Midbrain (tissue), 1 donor: ENCODE measurements at places on chromosomes 16 and 17.

GRCh38 chr17:49213399-49213798 lies 2.9 kb downstream of the ABI3 start:
- DNase-seq = no peak

DNA sequence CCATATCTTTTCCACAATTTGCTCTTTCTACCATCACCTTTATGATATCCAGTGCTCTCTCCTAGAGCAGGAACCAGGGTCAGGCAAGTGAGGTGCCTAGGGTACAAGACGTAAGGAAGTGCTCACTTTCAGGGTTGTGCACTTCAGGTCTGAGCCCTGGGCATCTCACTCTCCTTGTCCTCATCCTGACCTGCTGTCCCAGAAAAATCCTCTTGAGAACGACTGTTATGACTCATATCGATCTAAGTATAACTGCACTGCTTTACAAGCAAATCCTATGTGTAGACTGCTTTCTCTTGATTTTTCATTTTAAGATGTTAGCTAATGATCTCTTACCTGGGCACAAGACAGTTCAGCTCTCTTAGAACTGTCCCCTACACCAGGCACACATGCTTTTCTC lies 100.1 kb downstream of the TMEM100 start:
- no peak for DNase-seq

DNA sequence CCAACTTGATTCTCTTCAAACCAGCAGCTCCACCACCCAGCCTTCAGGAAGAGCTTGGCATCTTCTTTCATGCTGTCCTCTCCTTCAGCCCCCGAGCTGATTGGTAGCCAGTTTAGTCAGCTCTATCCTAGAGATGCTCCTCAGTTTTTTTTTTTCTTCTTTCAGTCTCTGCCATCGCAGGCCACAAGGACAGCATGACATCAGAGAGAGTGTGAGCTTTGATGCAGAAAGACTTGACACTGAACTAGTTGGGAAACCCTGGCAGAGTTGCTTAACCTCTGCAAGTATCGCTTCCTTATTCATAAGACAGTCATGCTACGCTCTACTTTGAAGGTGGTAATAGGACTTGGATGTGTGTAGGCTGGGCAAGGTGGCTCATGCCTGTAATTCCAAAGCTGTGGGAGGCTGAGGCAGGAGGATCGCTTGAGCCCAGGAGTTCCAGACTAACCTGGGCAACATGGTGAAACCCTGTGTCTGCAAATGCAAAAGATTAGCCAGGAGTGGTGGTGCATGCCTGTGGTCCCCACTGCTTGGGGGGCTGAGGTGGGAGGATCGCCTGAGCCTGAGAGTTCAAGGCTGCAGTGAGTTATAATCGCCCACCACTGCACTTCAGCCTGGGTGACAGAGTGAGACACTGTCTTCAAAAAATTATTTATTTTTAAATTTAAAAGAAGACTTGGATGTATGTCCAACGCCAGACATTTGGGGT lies 2.6 kb downstream of the CD300LB start:
- DNase-seq = peak; percentile 36

GRCh38 chr16:56277075-56277474 lies 85.8 kb downstream of the GNAO1 start:
- no peak for DNase-seq

- no peak for DNase-seq
Observed at GRCh38 chr17:1707107-1707506, 3.1 kb downstream of the TLCD2 start.

- no peak for DNase-seq
Observed at GRCh38 chr17:5952518-5952917, 117.7 kb upstream of the WSCD1 start.

DNA sequence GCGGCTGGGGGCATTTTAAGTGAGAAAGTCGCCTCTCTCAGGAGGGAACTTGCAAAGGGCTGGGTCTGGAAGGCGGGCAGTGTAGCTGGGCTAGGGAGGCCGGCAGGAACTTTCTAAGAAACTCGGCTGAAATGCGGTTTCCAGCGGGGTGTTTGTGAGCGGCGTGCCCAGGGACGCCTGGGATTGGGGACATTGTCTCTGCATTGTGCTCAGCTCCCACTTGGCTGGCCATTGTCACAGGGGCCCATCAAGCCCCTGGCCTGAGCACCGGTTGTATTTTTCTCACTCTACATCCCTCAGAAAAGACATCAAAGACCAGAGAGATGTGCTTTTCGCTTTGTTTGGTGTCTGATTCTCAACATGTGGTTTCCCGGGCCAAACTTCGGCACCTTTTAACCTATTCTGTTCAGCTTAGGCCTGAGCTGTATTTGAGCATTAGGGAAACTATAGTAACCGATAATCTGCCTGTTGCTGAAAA lies 291.1 kb upstream of the IRX3 start:
- DNase-seq = no peak

- peak; percentile 0 for DNase-seq
Observed at GRCh38 chr17:60134396-60135150, 15.2 kb upstream of the CA4 start.

DNA sequence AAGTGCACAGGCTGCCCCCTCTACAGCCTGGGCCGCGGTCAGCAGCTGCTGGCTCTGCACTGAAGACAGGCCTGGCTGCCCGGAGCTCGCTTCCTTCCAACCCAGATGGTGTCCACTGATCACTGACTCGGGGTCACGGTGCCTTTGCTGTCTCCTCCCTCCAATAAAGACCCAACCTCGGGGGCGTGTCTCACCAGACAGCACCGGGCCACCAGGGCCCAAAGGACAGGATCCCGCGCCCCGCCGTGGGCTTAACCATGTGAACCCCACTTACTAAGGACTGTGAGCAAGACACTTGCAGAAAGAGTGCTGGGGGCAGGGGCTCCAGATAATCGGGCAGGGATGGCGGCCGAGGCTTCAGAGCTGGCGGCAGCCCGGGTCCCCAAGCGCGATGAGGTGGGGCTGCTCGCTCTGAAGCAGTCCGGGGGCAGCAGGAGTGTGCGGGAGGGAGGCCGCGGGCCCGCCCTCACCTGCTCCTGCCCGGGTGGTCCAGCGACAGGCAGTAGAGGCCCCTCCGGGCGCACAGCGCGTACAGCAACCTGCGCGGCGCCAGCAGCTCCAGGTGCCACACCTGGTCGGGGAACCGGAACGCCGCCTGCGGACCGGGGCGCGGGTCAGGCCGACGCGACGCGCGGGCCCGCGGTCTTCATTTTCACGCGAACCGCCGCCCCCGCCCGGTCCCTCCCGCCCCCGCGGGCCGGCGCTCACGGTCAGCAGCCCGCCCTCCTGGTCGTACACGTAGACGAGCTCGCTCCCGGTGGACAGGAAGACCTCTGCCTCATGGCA lies 502 bp downstream of the FAAP100 start:
- no peak for DNase-seq

DNA sequence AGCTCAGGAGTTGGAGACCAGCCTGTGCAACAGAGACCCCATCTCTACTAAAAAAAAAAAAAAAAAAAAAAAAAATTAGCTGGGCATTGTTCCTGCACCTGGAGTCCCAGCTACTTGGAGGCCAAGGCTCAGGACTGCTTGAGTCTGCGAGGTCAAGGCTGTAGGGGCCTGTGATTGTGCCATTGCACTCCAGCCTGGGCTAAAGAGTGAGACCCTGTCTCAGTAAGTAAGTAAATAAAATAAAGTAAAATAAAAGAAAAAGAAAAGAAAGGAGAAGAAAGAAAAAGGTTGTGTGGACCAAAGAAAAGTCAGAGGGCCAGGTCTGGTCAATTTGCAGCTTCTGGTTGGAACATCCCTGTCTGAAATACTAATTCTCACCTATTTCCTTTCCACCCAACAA lies 18.4 kb downstream of the MT1X start:
- no peak for DNase-seq

GRCh38 chr16:82331397-82331796 lies 161.4 kb upstream of the MPHOSPH6 start:
- no peak for DNase-seq

DNA sequence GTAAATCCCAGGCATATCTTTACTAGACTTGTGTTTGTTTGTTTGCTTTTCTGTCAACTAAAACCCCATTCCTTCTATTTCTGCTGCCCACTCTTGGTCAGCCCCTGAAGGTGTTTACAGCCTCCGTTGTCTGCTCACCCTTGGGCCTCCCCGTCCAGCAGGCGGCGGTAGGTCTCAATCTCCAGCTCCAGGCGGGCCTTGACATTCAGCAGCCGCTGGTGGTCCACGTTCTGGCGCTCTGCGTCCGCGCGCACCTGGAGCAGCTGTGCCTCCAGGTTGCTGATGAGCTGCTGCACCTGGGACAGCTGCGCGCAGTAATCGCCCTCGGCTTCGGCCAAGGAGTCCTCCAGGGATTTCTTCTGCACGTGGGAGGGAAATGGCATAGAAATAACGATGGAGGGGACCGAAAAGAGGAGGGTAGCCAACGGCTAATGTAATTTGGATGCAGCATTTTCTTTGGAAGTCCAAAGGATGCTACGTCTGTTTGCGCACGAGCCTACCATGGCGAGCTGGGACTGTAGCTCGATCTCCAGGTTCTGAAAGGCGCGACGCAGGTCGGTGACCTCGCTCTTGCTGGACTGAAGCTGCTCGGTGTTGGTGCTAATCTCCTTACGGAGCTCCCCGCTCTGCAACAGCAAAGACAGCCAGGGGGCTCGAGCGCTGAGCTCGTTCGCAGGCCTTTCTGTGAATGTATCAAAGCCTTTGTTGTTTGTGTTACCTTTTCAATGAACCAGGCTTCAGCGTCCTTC lies 3.9 kb downstream of the KRT12 start:
- DNase-seq = no peak

- DNase-seq = no peak
Observed at GRCh38 chr17:81823820-81824550, 9.1 kb downstream of the MCRIP1 start.

DNA sequence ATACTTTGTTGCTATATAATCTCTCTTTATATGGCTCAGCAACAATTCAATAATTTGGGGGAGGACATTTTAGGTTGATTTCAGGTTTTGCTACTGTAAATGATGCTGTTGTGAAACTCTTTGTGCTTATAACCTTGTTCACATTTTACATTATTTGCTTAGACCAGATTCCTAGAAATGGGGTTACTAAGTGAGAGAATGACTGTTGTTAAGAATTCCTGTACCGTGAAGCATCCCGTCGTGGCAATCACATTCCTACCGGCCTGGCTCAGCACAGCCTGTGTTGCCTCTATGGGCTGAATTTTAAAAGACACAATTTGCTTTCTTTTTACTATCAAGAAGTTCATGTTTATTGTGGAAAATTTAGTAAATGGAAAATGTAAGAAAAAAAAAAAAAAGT lies 31.4 kb downstream of the B9D1 start:
- DNase-seq = no peak

DNA sequence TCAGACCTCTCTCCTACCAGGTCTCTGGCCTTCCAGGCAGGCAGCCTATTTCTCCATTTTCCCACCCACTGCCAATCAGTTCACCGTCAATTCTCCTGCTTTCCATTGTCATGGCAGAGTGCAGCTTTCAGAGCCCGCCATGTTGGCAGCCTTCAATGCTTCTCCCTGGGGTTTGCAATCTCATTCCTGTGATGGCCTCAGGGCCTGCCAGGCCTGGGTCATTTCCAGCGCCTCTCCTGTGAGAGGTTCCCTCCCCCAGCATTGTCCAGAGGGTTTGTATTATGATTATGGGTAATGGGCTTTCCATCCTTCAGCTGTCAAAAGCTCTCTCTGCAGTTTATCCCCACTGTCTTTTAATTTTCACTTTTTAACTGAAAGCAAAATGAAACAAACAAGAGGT lies 716.6 kb upstream of the CDH8 start:
- no peak for DNase-seq
